ENCODE measurements at places on chromosomes 4 and X.

- no peak for DNase-seq
Observed at GRCh38 chrX:18890049-18890381, 93.9 kb downstream of the PHKA2 start.

- no peak for DNase-seq
Observed at GRCh38 chr4:1777822-1778641, 15.1 kb upstream of the FGFR3 start.

- DNase-seq, result no peak
Observed at GRCh38 chrX:57379296-57379695, 92.8 kb downstream of the FAAH2 start.

DNA sequence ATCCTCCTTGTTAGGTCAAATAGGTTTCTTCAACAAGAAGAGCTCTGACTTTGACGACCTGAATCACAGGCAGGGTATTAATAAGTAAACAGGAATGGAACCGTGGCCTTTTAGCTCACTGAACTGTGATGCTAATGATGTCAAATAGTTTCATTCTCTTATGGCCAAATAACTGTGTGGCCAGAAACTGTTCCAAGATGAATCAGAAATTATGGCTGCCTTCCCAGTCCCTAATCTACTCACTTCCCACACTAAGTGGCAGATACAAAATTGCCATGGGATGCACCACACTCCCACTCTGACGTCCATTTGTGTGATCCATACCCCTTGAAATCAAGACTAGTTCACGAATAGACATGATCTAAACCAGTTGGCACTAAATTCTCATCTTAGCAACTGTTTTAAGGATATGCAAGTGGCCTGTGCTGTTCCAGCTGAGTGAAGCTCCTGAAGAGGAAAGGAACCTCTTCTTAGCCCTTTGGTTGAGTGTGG lies 455.4 kb downstream of the IL15 start:
- DNase-seq, result no peak

- DNase-seq, result no peak
Observed at GRCh38 chrX:150036641-150037040, 98.3 kb upstream of the EOLA2 start.

- no peak for DNase-seq
Observed at GRCh38 chr4:139892973-139893736, 227.5 kb downstream of the MGST2 start.

DNA sequence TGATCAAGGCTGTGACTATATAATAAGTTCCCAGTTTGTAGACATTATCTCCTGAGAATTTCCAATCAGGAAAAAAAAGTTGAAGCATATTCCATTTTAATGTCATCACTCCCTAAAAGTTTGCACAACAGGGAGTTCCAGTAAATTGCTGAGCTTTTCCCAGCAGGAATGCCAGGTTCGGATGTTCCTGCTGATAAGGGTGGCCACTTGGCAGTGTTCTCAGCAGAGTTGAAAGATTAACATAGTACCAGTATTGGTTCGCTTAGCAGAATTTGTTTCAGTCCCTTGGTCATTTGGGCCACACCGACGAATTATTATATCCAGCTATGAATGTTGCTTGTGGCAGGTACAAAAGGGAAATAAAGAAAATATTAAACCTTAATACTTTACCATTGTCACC lies 5.2 kb upstream of the CXCL2 start:
- DNase-seq, result no peak

DNA sequence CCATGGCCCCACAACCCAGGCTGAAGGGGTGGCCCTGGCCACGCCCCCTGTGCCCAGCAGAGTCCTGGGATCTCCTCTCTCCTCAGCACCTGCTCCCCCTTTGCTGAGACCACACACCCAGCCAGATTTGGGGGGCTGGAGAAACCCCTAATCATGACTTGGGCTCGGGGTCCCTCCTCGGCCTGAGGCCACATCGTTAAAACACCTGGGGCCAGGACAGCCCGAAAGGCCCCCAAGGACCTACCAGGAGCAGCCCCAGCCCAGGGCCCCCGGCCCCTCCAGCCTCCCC lies 116.7 kb downstream of the FAM53A start:
- DNase-seq, result no peak

GRCh38 chr4:73259571-73260090 lies 1.0 kb upstream of the ANKRD17 start:
- no peak for DNase-seq

GRCh38 chr4:95431678-95432077 lies 117.1 kb downstream of the UNC5C start:
- DNase-seq, result no peak

GRCh38 chr4:7734651-7735260 lies 204.9 kb downstream of the AFAP1 start:
- DNase-seq, result no peak

DNA sequence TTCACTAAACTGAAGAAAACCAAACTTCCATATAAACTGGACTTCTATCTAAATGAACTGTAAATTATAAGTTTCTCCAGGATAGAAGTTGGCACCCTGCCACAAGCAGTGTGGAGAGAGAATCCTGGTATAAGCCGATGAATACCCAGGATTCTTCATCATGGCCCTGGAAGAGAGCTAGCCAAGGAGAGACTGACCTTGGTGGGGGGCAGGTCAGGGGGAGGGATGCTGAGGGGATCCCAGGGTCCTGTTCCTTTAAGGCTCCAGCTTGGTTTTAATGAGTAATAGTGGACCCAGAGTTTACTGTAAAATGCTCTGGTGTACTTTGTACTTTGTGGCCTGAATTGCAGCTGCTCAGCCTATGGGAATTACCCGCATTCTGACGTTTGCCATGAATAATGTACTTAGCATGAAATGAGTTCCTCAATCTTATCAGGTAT lies 16.9 kb downstream of the RASSF6 start:
- DNase-seq, result no peak

DNA sequence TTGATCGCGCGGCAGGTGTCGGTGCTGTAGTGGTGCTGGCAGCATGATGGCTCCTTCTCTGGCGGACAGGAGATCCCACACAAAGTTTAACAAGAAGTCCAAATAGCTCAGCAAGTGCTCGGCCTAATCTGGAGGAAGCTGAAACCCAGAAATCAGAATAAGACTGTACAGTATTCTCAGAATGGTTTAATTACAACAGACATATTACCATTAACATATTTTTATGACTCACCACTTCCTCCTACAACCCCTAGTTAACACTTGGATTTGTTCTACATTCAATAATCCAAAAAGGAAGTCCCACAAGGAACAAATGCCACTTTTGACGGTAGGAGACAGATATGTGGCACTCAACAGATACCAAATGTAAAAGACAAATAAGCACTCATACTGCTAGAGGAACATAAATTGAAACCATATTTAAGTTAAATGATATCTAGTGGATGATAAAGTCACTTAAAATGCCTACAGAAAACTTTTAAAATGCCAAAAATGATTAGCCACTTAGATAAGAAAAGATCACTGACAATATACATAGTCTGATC lies 91.2 kb downstream of the HUWE1 start:
- no peak for DNase-seq

GRCh38 chrX:107470971-107471370 lies 21.5 kb downstream of the FRMPD3 start:
- no peak for DNase-seq

DNA sequence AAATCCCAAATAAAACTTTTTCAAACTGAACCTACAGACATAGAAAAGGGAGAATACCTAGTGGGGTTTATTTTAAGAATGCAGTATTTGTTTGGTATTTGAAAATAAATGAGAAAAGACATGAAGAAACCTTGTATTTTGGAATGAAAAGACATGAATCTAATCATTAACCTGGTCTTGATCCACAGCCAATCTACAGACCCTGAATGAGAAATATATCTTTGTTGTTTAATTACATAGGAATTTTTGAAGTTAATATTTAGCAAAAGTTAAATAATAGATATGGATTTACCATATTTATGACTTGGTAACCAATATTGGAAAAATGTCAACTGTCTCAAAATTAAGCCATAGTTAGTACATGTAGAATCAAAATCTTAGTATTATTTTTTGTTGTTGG lies 76.8 kb downstream of the MAGEA10 start:
- no peak for DNase-seq

GRCh38 chr4:92050875-92051274 lies 252.9 kb upstream of the GRID2 start:
- no peak for DNase-seq

- no peak for DNase-seq
Observed at GRCh38 chrX:133177202-133177601, 41.0 kb downstream of the TFDP3 start.

- DNase-seq, result no peak
Observed at GRCh38 chrX:16658284-16658683, 8.3 kb downstream of the S100G start.

GRCh38 chr4:52201715-52202114 lies 150.6 kb downstream of the SPATA18 start:
- no peak for DNase-seq

DNA sequence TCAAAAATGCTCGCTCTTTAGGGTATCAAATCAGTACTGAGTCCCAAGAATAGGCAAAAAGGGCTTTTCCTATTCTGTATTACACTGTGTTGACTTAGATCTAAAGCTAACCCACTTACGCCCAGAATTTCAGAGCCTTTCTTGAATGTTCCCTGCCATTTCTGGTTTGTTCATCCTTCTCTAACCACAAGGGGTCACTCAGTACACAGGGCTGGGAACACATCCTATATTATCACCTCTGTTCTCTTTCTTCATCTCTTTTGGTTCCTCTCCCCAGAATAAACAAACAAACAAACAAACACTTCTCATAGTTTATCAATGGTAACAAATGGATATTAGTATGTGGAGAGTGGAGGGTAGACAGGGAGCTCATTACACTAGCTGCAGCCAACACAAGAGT lies 25.5 kb upstream of the MORC4 start:
- DNase-seq, result peak; percentile 16

DNA sequence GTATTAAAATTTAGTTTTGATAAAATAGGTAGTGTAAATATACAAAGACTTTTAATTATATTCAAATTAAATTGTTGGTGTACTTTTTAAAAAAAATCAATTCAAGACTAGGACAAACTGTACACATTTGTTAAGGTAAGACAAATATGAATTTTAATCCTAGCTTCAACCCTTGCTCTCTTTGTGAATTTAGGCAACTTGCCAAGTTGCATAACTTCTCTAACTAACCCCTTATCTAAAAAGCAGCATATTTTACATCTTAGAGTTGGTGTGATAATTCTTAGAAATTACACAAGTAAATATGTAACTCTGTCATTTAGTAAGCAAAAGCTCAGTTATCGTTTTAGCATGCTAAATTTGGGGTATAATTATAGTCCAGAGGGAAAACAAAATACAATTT lies 78.1 kb upstream of the FSTL5 start:
- peak; percentile 0 for DNase-seq

- no peak for DNase-seq
Observed at GRCh38 chr4:88897180-88897579, 159.8 kb downstream of the FAM13A start.

DNA sequence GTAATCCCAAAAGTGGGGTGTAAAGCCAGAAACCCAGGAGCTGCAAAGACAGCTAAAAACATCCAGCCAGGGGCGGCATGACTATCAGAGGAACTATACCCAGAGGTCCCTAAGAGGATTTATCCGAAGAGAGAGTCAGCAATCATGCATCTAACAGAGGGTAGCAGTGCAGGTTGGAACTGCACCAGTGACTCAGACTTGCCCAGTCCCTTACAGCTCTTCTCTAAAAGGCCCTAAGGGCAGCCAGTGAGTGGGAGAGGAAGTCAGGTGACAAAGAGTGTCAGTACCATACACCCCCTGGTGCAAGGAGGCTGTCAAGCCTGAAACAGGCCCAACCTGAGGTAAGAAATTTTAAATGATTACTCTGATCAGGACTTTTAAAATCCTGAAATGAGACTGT lies 88.1 kb downstream of the CAMK2D start:
- DNase-seq, result no peak

DNA sequence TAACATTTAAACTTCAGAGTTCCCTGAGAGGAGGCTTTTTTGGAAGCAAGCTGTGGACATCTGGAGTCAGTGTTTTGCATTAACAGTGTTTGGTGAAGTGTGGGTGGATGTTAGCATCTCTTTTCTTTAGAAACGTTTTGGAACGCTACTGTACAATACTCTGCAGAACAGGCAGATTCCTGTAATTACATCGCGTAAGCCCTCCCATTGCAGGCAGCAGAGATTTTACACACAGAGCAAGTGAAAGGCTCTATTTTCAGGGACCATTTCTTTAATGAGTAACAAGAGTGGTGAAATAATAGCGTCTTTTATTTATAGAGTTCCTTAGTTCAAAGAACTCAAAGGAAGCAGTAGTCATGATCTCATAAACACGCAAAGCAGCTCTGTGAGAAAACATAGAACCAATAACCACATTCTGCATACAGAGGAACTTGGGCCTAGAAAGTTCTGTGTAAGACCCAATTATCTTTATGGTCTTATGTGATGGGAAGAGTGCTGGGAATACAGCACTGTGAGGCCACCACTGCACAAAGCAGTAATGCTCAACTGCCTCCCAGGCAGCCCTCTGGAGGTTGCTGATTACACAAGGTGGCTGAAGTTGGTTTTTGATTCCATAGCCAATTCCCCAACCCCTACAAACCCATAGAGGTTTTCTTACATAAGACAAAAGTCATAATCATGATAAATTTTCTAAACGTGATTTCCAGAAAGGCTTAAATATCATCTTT lies 298.7 kb upstream of the EPHA5 start:
- DNase-seq, result peak; percentile 7

- DNase-seq, result no peak
Observed at GRCh38 chr4:74618659-74619058, 173.7 kb downstream of the AREG start.

- no peak for DNase-seq
Observed at GRCh38 chr4:181520790-181521189, 722.4 kb upstream of the TENM3 start.

DNA sequence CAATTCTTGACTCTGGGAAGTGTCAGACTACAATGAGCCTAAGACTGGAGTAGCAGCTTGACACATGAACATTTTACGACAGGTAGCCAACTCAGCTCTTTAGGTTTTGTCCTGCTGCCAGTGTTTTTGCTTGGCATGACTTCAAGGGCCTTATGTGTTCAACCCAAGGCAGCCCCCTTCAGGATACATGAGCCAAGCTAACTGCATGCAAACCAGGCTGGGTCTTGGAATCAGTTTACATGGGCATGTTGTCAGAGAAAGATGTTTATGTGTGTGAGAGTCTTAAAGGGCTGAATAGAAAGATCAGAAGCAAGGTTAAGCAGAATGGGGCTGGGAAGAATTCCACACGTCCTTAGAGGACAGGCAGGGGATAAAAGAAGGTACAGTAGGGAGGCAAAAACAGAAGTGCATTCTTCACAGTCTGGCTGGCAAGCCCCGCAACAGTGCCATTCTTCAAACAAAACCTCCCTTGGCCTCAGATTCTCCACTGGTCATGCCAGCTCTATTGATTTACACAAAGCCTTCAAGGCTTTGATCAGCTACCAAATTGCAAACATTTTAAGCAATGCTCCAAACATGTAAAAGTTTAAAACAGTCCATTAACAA lies 97.3 kb downstream of the NKX6-1 start:
- peak; percentile 27 for DNase-seq

- DNase-seq, result no peak
Observed at GRCh38 chr4:77821775-77822174, 2.6 kb upstream of the CNOT6L start.
